EL (cell line): ENCODE measurements at places on chromosomes 7 and 10.

- no peak for DNase-seq
Measured at GRCh38 chr7:121714559-121715303, 158.2 kb upstream of the PTPRZ1 start.

DNA sequence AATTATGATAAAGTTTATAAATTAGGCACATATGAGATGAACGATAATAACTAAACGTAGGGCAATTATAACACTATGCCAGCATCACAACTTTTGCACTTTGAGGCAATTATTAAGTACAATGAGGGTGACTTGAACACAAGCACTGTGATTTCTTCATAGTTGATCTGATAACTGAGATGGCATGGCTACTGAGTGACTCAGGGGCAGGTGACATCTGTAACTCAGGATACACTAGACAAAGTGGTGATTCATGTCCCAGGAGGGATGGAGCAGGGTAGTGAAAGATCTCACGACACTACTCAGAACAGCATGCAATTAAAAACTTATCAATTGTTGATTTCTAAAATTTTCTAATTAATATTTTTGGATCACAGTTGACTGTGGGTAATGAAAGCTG is 98.3 kb upstream of the ARHGAP21 start:
- DNase-seq: peak; percentile 30

DNA sequence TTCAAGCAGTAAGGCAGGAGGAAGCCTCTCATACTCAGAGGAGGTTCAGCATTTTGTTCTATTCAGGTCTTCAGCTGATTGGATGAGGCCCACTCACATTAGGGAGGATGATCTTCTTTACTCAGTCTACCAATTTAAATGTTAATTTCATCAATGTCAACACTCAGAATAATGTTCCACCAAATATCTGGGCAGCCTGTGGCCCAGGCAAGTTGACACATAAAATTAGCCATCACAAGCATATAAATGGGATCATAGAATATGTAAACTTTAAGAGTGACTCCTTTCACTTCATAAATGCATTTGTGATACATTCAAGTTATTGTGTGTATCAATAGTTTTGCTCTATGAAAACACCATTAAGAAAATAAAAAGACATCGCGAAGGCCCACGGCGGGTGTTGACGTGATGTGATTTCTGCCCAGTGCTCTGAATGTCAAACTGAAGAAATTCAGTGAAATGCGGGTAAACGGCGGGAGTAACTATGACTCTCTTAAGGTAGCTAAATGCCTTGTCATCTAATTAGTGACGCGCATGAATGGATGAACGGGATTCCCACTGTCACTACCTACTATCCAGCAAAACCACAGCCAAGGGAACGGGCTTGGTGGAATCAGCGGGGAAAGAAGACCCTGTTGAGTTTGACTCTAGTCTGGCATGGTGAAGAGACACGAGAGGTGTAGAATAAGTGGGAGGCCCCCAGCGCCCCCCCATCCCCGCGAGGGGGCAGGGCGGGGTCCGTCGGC is 536.1 kb upstream of the AUTS2 start:
- no peak for DNase-seq

DNA sequence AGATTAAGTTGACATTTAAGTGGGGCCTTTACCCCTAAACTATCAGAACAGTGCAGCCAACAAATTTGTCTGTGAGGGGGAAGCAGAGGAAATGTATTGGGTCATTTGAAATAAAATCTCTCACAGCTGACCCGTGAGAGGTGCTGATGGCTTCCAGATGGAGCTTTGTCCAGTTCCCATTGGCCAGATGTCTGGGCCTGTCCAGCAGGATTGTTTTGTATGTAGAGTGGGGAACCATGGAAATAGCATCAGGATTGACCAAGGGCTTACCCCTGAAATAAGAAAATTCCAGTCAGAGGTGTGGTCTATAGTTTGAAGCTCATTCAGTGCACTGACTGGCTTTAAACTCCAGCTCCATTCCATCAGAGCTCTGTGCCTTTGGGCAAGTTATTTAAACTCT is 50.6 kb downstream of the INHBA start:
- DNase-seq: no peak

DNA sequence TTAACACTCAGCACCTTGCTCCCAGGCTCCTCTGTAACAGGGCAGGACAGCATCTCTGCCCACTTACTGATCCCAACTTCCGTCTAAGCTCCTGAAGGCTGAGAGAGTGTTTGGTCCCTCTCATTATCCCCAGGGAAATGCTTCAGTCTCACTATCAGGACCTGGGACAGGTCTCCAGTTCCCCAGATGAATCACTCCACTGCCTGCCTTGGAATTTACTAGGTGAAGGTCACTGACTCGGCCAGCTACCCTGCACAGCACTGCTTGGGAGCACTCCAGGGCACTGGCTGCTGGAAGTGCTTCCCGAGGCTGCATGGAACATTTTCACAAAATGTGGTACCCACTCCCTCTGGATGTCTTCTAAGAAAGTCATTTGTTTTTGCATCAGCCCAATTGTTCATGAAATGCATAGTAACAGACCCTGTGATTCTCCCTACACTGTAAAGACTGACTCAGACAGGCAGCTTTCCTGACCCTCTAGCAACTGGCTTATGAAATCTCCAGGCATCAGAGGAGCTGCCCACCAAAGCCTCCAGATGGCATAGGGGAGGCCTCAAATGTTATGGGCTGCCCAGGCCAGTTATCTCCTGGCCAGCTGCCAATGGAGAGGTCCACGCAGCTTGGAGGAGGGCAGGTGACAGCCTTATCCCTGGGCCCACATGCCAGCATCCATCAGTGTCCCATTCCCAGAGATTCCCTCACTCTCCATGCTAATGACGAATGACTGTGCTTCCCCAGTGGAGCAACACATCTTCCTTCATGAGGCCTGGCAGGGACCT is 89.1 kb downstream of the GFRA1 start:
- DNase-seq: peak; percentile 78

DNA sequence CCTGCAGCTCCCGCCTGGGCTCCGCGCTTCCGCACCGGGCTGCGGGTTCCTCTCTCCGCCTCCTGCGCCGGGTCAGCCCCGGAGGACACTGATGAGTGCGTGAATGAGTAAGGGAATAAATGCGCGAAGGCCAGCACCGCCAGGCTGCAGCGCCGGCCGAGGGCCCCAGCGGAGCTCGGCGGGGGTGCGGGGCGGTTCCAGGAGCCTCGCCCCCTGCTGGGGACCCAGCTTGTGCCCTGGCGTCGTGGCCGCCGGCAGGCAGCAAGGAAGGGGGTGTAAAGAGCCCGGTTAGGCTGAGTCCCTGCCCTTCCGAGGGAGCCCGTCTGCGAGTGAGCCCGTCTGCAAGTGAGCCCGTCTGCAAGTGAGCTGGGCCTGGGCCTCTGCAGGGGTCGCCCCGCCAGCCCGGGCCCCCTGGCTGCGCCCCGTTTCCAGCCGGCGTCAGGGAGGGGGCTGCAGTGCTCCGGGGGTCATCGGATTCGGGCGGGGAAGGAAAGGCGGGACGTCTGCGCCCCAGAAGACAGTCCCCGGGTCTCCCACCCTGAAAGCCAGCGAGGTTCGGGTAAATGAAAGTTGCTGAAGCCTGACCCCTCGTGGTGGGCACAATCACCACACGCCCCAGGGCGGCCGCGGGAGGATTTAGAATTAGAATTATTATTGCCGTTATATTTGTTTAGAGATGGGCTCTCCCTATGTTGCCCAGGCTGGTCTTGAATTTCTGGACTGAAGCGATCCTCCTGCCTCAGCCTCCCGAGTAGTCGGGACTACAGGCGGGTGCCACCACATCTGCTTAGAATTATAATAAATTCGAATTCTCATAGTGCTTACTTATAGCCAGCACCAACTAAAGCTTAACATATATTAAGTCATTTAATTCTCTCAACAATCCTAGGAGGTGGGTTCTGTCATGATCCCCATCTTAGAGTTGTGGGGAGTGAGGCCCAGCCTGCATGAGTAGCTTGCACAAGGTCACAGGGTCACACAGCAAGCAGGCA is 8.6 kb upstream of the CRYGN start:
- peak; percentile 64 for DNase-seq

- DNase-seq: no peak
Measured at GRCh38 chr10:129179245-129179971, 287.6 kb upstream of the MGMT start.

DNA sequence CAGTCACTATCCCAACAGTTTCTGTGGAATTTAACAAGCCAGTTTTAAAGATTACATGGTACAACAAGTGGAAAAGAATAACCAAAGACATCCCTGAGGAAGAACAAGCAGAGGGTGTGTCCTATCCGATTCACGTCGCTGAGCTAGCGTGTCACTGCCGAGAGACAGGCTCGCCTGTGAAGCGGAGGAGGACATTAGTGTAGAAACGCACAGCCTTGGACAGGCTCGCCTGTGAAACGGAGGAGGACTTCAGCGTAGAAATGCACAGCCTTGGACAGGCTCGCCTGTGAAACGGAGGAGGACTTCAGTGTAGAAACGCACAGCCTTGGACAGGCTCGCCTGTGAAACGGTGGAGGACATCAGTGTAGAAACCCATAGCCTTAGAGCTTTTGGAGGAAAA is 52.7 kb upstream of the INPP5A start:
- DNase-seq: no peak

DNA sequence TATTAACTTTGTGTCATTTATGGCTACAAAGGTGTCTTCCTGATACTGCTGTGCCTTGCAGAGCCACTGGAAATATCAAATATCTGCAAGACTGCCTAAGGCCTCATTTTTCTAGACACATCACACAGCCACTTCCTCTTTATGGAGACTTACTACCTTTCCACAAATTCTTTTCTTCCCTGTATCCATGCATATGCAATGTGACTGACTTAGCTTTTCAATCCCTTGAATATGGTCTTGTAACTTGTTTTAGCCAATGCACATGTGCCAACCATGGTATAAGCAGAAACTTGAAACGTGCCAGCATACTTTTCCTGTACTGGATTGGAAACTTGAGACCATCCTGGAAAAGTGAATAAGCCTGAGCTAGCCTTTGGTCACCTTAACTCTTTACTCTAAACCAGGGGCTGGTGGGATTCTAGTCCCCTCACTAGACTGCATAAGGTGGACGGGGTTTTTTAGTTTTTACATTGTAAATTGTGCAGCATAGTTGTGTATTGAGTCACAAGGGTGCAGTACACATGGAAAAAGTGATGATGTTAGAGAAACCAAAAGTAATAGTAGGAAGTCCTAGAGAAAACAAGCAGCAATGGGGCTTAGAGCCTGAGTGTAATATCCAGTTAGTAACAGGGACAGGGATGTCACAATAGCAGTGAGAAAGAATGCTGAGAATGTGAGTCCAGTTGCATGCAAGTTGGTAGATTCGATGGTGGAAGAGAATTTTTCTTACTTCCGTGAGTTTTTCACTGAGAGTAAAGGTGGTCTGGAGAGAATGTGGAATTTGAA is 879.5 kb downstream of the SORCS1 start:
- DNase-seq: peak; percentile 73

DNA sequence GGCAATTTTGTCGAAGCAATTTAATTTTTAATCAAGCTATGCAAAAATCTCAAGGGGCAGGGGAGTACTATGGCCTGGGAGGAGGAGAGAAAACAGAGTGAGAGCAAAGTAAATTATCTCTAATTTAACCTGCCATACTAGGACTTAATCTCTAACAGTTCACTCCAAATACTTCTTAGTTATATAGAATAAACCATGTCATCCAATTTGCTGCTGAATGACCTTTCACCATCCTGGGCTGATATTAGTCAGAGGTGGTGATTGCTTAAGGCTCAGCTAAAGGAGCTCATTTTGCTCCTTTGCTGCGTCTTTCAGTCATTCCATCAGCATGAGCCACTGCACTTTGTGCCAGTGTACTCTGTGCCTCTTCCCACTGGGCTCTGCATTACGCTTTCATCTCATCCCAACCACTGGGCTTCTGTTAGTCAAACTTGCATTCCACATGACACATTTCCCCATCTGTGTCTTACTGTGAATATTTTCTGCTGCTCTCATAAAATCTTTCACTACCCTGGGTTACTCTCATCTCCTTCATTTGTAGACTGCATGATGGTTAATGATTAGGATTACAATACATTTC is 84.3 kb downstream of the CD36 start:
- DNase-seq: peak; percentile 100

DNA sequence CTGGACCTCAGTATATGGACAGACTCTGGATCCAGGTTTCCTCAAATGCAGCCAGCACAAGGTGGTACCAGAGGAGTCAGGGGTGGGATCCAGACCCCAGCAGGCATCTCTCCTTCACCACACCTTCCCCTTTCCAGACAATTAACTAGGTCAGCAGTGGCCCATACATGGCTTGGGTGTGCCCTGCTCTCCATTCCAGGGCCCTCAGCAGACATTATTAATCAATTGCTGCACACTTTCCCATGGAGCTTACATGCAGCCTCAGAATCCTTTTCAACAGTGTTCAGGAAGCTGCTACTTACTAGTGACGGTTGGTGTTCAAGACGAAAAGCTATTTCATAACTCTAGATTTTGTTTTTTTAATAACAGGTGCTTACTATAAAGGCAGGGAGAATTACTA is 6.0 kb downstream of the COL13A1 start:
- peak; percentile 61 for DNase-seq

GRCh38 chr10:22222236-22223190 is 4.7 kb upstream of the EBLN1 start:
- DNase-seq: no peak

- DNase-seq: peak; percentile 60
Measured at GRCh38 chr10:122163174-122164022, 107.7 kb upstream of the BTBD16 start.
